ENCODE measurements at places on chromosomes 12 and 14.

DNA sequence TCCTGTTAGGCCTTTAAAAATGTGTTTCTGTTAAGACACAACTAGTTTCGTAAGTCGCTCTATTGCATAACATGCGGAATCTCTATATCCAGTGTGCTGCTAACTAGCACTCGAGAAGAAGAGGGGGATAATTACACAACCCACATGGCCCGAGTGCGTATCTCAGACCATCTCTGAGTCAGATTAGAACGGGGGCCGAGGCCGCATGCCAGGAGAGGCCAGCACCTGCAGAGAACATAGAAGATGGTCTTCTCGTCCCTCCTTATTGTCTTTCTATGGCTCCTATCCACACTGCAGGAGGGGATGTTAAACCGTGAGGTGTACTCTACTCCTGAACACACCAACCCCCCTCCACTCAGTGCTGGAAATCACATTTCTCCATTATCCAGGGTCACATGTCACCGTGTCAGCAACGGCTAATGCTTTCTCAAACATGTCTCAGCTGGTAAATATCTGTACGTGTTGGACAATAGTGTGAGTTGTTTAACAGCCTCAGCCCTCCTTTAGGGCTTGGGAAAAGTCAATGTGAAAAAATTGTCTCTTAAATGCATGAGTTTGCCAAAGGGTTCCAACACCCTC is 56.3 kb downstream of the CCDC88C start:
- no peak for DNase-seq

- DNase-seq: no peak
Measured at GRCh38 chr12:19458733-19459132, 19.4 kb downstream of the AEBP2 start.

DNA sequence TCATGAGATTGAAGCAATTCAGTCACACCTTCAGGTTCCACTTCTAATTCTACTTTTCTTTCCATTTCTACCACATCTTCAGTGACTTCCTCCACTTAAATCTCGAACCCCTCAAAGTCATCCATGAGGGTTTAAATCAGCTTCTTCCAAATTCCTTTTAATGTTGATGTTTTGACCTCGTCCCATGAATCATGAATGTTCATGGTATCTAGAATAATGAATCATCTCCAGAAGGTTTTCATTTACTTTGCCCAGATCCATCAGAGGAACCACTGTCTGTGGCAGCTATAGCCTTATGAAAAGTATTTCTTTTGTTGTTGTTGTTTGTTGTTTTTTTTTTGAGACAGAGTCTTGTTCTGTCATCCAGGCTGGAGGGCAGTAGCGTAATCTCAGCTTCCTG is 7.6 kb downstream of the RXYLT1 start:
- DNase-seq: no peak

DNA sequence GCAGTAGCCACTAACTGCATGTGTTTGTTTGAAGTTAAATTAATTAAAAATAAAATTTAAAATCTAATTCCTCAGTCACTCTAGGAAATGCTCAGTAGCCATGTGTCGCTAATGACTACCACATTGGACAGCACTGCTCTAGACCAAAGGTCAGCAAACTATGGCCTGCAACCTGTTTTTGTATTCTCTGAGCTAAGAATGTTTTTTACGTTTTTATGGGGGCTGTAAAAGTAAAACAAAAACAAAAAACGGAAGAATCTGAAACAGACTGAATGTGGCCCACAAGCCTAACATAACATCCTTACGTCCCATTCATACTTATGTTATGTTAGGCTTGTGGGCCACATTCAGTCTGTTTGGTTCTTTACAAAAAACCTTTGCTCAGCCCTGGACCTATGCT is 57.8 kb downstream of the LIN52 start:
- no peak for DNase-seq

GRCh38 chr12:51953864-51954263 is 2.4 kb downstream of the ACVR1B start:
- no peak for DNase-seq

- no peak for DNase-seq
Measured at GRCh38 chr12:107655281-107656065, 30.1 kb upstream of the PWP1 start.

DNA sequence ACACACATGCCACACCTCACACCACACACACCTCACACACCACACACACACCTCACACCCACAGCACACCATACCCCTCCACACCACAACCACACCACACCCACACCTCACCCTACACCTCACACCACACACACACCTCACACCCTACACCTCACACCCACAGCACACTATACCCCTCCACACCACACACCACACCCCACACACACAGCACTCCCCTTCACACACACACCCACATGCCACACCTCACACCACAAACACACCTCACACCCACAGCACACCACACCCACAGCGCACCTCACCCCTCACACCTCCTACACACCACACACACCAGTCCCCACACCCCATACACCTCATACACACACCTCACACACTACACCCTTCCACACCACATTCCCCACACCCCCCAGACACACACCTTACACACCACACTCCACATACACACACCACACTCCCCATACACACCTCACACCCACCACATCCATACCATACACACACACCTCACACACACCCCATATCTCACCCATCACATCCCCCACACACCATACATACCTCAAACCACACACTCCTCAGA is 80.0 kb downstream of the ACTN1 start:
- no peak for DNase-seq

DNA sequence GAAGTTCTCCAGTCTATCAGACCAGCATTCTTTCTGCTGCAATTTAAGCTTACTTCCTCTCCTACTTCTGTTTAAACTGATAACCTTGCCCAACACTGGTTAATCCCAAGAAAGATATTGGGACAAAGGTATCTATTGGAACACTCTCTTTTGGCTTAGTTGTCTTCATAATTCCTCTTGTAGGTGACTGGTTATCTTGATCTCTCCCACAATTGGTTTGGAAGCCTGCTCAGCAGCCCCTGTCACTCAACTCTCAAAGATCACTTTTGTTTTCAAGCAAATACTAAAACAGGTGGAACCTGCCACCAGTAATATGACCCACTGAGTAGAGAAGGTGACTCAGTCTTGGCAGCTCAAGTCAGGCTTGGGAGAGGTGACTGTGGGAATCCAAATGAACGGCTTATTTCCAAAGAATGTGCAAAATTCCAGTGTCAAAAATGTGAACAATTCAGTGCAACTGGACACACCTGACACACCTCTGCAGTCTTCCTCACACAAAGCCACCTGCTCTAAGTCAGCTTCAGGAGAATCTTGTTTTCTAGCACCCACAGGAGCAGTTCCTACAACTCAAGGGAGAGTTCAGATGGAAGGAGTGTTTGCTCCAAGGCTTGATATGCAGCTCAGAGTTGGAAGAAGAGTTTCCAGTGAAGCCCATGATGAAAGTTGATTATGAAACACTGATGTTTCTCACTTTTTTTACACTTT is 83.2 kb upstream of the SLC38A2 start:
- no peak for DNase-seq

DNA sequence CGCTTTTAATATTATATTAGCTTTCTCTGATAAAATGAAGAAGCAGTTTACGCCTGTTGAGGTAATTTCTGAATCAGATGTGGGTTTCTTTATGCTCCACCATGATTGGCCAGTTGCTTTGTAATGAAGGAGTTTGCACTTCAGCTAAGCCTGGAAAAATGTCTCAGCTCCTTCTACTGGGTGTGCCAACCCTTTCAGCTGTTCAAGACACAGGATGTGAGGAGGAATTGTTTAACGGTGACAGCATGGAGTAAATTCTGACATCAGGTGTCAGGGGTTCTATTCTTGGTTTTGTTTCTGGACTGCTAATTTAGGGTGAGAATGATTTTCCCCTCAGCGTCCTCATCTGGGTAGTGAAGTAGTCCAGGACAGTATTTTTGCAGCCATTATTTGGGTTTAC is 43.5 kb downstream of the FLRT2 start:
- DNase-seq: no peak

GRCh38 chr14:98957211-98958047 is 314.6 kb downstream of the BCL11B start:
- no peak for DNase-seq

GRCh38 chr12:27988594-27989233 is 16.2 kb upstream of the PTHLH start:
- DNase-seq: no peak

- DNase-seq: no peak
Measured at GRCh38 chr14:42523666-42524065, 917.0 kb downstream of the LRFN5 start.

- no peak for DNase-seq
Measured at GRCh38 chr14:94412671-94413638, 24.6 kb upstream of the SERPINA1 start.

DNA sequence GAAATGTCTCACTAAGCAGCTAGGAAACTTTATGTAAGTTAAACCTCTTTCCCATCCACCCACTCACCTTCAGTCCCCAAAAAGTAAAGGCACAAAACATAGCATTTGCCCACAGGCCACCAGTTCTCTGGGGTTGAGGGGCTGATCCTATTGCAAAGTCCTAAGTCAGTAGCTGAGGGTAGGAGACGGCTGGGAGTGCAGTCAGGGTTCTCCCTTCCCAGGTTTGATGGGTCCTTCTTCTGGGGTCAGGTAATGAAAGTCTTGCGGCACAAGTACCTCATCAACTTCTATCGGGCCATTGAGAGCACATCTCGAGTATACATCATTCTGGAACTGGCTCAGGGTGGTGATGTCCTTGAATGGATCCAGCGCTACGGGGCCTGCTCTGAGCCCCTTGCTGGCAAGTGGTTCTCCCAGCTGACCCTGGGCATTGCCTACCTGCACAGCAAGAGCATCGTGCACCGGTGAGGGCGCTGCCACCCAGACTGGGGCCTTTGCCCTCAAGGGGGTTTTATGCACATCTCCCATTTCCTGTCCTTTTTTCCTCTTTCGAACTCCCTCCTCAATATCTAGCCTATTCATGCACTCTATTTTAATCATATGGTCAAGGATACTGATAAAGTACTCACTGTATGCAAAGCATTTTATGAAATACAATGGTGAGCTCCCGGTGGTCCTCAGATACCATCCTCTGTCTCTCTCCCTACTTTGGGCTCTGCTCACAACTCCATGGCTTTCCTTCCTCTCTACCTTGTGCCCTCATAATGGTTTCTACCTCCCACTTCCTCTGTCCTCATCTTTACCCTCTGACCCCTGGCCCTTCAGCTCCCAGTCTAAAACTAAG is 986 bp downstream of the TSSK4 start:
- no peak for DNase-seq

GRCh38 chr14:103205541-103205906 is 82.3 kb downstream of the TNFAIP2 start:
- no peak for DNase-seq

DNA sequence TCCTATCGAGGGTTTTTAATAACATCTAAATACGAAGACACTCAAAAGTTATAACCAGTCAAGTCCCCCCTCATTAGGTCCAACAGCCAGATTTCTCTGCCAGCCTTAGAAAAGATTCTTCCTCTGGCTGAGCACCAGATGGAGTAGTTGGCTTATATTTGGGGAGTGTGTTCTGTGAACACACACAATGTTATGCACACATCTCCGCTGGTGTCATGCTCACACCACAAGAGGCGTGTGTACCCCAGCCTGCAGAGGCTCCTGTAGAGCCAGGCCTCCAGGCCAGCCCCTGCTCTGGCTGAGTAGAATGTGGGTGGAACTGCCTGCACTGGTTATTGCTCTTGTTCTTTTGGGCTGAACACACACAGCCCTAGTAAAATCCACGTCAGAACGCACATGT is 64.0 kb downstream of the PIWIL1 start:
- DNase-seq: no peak

DNA sequence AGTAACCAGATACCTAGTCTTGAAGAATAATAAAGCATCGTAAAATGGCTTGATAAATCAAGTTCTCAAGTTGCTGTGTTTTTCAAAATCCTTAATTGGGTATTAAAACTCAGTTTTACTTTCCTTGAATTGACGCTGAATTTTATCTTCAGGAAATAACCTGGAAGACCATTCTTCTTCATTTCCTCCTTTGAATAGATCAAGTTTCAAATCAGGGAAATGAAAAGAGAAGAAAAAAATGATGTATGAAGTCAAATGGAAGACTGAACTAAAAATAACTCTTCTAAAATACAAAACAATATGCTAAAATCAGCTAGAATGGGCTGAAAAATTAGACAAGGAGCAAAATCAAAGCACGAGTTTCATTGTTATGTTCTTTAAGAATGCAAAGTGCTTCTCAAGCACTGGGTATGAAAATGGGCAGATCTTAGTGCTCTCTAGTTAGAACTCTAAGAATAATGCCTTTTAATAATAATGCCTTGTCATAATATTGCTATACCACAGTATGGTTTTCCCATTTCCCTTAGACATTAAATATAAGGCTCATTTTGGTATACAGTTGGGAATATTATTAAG is 54.6 kb upstream of the CLEC14A start:
- no peak for DNase-seq

- DNase-seq: no peak
Measured at GRCh38 chr14:43308421-43309110, 1198.5 kb downstream of the FSCB start.

DNA sequence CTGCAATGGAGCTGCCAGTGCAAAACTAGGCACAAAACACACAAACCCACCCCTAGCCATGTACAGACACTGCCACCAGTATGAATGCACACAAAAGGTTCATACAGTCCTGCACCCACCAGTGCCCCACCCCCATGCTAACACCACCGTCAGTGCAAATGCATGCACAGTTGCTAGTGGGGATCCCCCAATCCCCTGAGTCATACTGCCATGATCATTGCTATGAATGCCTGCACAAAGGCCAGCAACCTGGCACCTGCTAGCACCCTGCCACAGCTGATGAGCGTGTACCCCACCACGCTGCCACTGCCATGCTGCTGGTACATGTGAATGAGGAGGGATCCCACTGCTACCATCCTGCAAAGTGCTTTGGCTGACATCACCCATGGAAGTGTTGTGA is 23.9 kb downstream of the PZP start:
- no peak for DNase-seq

DNA sequence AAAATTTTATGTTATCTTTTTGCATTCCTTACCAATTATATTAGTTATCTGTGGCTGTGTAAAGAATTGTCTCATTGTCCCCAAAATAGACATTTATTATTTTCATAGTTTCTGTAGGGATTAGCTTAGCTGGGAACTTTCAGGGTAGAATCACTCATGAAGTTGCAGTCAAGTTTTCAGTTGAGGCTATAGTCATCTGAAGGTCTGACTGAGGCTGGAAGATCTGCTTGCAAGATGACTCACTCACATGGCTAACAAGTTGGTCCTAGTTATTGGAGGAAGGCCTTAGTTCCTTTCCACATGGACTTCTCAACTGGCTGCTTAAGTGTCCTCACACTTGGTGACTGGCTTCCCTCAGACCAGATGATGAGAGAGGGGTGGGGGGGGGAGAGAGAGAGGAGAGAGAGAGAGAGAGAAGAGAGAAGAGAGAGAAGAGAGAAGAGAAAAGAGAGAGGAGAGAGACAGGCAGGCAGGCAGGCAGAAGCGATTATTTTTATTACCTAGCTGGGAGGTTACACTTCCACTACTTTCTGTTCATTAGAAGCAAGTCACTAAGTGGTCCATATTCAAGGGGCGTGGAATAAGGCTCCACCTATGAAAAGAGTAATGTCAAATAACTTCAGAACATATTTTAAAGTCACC is 6.4 kb downstream of the AP5M1 start:
- DNase-seq: no peak

Data from activated T-helper 2 cell treated with anti-CD3 and anti-CD28 coated beads, Interferon-gamma antibody, Interleukin-2, Interleukin-4, amounts not matched to agents 10 μg/mL and 5 μg/mL and 100 μg/mL, durations not matched to agents 14 hours and 24 hours and 36 hours (primary cell).